Stimulated activated CD8-positive, alpha-beta memory T cell treated with anti-CD3 and anti-CD28 coated beads, Interleukin-15, amount 100 ng/mL, for 24 hours (primary cell): ENCODE measurements at places on chromosomes 2 and 18.

GRCh38 chr2:189559579-189560272, 20.9 kb downstream of the SLC40A1 start:
- no peak for DNase-seq

GRCh38 chr2:232571026-232571474, 20.6 kb downstream of the EIF4E2 start:
- DNase-seq: no peak

- no peak for DNase-seq
These were observed 88.5 kb upstream of the COPS8 start for GRCh38 chr2:236997069-236997715.

DNA sequence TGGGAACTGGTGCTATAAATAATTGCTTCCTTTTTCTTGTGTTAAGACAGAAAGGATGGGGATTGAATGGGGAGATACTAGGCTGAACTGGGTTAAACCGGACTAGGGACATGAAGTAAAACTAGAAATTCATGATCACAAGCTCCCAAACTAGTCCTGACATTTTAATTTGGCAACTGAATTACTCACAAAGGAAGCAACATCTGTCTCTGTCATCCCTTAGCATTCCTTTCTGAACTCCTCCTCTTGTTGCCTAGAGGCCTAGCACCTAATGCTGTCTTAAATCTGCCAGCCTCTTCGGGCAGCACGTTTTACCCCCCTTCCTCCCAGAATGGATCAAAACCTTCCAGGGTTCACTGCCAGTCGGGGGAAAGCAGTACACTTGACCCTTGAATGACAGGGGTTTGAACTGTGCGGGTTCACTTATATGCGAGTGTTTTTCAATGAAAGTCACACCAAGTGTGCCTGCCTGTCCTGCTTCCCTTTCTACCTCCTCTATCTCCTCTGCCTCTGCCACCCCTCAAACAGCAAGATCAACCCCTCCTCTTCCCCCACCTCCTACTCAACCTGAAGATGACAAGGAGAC, 8.2 kb downstream of the KCTD1 start:
- no peak for DNase-seq

GRCh38 chr2:151891566-151892194, 63.5 kb upstream of the ARL5A start:
- no peak for DNase-seq

- DNase-seq: no peak
These were observed 33.7 kb upstream of the LYPD6B start for GRCh38 chr2:149004836-149005235.

- DNase-seq: no peak
These were observed 133.5 kb downstream of the RPIA start for GRCh38 chr2:88824951-88825350.

- no peak for DNase-seq
These were observed 75.0 kb upstream of the RBM44 start for GRCh38 chr2:237723602-237724001.

DNA sequence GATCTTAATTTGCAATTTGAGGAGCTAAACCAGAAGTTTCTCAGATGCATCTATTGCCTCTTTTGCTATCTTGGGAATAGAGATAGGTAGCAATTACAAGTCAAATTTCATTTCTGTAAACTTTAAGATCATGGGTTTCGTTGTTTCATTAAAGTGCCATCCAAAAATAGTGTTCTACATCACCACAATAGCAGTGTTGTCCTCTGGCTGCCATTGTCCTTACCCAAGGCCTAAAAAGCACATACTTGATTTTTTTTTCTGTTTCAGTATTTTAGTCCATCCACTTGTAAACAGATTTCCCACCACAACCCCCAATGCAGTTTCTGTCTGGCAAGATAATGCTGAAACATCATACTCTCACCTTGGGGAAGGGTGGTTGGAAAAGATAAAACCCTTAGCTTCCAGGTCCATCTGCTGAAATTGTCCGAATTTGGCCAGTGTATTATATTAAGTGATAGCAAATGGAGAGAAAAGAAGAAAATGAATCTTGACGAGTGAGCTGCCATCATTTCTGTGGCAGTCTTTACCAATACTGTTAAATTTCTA, 136.2 kb downstream of the LCLAT1 start:
- no peak for DNase-seq

- no peak for DNase-seq
These were observed 54.3 kb downstream of the RAB10 start for GRCh38 chr2:26088038-26088643.

GRCh38 chr2:45731141-45731540, 79.7 kb downstream of the PRKCE start:
- DNase-seq: no peak

DNA sequence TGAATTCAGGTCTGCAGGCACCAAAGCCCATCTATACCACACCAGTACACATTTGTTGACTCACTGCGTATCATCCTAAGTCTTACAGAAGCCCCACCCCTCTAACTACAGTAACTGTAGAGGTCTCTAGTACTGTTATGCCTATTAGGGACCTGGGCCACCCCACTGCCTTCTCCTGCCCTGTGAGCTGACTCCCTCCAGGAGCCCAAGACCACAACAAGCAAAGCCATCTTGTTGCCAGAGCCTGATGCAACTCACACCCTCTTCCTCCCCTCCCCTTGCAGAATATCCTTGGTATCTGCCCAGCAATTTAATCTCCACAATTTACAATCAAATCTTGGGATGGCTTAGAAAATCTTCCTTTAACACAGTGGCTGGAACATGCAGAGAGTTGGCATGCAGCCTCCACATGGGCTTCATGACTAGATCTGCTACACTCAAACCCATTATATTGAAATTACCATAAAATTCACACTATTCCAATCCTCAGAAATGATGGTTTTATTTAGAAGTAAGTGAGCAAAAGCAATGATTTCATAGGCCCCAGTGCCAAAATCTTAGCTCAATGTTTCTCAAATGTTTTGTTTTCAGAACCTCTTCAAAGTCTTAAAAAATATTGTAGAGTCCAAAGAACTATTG, 17.7 kb upstream of the CYP1B1 start:
- no peak for DNase-seq

GRCh38 chr18:43398601-43399000, 121.3 kb upstream of the SYT4 start:
- DNase-seq: no peak

GRCh38 chr18:7146067-7146466, 28.5 kb upstream of the LAMA1 start:
- DNase-seq: no peak

DNA sequence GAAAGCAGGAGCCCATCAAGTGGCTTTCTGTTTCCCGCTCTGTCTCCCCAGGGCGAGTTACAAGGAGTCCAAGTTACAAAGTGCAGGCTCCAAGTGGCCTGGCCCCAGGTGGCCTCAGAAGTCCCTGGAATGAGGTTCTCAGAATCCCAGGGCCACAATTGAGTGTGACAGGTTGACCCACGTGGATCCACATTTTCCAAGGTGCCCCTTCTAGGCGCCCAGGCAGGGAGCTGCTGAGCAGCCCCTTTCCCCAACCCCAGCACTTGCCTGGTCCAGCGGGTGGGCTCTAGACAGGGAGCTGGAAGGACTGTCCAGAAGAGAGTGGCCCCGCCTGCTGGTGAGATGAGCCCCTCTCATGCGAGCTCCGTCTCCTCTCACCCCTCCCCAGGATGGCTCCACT, 253.4 kb downstream of the CYP26B1 start:
- no peak for DNase-seq

- DNase-seq: no peak
These were observed 214.0 kb downstream of the TMEM163 start for GRCh38 chr2:134504586-134505336.

DNA sequence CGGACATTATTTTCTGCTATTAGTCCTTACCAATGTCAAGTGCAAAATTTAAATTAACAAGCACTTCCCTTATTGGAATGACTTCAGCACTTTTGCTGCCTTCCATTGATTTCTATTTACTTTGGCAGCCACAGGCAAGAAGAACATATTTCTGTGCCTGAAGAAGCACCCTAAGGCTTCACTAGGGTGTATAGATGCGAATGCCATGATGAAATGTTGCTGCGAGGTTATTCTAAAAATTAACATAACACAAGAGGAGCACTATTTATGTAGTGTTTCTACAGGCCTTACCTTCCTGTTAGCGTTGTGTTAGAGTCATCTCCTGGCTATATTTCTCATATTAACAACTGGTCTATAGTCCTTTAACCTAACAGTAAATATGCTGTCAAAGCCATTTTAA, 365.0 kb upstream of the HNRNPA3 start:
- no peak for DNase-seq

- no peak for DNase-seq
These were observed 98.2 kb upstream of the FOSL2 start for GRCh38 chr2:28294451-28294850.

GRCh38 chr18:2325308-2325849, 245.9 kb downstream of the METTL4 start:
- DNase-seq: no peak

GRCh38 chr2:179059026-179059700, 9.2 kb upstream of the CCDC141 start:
- no peak for DNase-seq

DNA sequence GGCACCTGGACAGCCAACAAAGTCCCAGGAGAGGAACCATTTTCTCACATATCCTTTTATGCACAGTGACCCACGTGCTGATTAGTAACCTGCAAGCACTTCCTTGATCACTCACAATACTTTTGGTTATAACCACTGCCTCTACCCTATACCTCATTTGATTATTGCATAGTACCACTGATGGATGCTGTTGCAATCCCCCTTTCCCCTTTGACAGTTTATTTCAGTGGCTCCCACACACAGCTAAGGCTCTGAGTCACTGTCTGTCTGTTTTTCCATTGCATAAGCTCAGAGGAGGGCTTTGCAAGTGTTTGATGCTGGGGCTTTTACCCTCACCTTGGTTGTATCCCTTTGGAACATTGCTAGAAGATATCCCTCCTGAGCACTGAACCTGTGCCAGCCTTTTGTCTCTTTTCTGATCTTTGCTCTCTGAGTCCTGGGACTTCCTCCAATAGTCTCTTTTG, 101.7 kb upstream of the RBBP8 start:
- no peak for DNase-seq

- DNase-seq: no peak
These were observed 788 bp downstream of the USP14 start for GRCh38 chr18:159037-159652.

DNA sequence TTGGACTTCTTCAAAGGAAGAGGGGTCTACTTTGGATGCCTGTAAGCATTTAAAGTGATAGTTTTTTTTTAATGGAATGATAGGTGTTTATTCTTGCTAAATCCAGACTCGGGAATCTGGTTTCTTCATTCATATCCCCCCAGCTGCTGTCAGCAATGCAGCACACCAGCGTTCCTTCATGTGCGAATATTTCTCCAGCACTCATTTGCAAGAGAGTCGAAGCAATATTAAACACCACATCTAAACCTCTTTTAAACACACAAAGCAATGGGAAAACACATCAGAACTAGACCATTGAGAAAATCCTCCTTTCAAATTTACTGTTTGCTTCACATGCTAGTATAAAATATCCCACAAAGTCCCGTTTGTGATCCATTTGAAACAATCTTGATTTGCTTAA, 563.7 kb downstream of the ARHGAP15 start:
- DNase-seq: no peak

- DNase-seq: no peak
These were observed 632.9 kb upstream of the CELF4 start for GRCh38 chr18:38198526-38198925.

GRCh38 chr2:148730085-148730484, 85.5 kb downstream of the EPC2 start:
- no peak for DNase-seq

DNA sequence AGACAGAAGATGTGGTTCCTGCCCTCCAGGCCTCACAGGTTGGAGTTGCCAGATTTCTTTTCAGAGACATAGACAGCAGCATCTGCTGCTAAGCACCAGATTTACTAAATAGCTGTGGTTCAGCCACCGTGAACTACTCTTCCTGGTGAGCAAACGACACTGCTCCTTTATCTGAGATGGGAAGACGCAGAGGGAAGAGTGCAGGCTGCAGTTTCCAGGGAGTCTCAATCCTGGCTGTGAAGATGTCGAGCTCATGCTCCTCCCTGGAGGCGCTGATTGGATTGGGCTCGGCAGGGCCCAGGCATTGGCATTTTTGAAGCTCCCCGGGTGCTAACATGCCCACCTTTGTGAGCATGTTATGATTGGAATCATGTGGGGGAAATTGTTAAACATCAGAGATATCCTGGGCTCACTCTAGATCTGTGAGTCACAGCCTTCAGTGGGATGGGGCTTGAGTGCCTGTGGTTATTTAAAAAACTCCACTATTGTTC, 314.8 kb downstream of the TSN start:
- no peak for DNase-seq

GRCh38 chr2:204643326-204643725, 98.1 kb downstream of the PARD3B start:
- DNase-seq: no peak

DNA sequence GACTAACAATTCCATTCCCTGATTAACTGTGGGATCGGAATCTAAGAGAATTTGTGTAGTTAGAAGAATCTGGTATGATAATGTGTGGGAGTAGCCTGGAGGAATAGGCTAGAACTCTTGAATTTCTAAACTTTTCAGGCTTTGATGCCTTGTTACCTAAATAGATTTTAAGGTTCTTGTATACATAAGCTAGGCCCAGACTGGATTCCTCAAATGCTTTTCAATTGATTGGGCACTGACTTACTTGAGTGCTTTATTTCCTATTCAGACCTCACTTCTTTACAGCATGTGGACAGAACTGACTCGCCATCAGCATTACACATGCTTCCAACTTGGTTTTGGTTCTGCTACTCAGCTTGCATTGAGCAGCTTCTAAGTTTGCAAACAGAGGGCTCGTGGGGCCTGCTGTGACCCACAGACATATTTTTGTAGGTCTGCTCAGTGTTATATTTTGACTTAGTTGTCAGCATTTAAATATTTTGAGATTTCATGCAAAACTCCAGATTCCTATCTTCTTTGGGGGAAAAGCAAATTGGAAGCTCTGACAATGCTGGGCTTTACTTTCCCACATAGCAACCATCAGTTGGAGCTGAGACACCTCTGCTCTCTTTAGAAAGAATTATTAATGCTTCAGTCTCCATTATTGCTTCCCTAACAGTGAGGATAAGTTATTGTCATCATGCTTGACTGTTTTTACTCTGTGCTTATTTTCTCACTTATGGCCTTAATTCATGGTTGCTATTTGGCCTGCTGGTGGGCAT, 5.7 kb downstream of the PARD3B start:
- no peak for DNase-seq
